ENCODE measurements at places on chromosomes 12 and 14. TPM values are rescaled to one million over a fixed set of nuclear protein-coding genes. Genes with fewer than 3 reads are reported as not detected.

- DNase-seq: no peak
Observed at GRCh38 chr14:68688872-68689371, 103.9 kb downstream of the ZFP36L1 start.

GRCh38 chr14:75738192-75738591, 77.1 kb downstream of the TTLL5 start:
- DNase-seq: no peak

DNA sequence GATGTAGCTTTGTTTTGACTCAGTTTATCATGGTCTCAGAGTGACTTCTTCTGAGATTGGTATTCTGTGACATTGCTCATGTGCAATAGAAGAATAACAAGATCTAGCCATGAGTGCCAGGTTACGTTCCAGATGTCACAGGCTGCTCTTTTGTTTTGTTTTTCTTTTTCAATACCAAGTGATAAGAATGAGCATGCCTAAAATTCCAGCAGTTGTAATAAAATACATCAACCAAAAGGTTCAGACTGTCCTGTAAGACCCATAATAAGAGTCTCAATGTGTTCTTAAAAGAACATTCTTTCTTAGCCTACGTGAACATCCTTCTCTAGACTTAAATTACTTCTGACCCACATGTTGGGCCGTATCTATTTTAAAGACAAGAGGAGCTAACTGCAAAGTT, 669.2 kb downstream of the DIO2 start:
- no peak for DNase-seq

DNA sequence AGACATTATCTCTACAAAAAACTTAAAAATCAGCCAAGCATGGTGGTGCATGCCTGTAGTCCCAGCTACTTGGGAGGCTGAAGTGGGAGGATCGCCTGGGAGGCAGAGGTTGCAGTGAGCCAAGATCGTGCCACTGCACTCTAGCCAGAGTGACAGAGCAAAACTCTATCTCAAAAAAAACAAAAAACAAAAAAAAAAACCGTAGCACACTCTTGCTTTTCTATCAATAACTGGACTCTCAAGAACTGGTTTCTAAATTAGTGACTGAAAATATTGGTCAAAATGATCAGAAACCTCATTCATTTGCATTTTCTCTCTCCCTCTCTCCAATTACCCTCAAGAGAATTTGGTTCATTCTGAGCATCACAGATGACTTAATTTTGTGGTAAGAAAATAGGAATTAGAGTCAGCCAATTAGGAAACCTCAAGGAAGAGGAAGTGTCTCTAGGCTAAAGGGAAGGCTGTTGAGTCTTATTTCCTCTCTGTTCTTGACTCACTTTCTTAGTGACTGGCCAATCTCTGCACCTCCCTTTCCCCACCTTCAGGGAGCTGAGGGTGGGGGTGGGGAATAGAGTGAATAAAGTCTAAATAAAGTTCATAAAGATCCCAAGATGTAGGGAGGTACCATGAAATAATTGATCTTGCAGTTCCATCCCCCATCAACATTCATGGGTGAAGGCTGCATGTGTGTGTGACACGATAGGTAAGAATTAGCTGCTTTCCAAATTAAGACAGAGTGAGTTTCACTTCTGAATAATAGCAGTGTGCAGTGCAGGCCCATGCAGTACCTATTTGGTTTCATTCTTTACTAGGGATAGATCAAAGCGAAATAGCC, 6.8 kb upstream of the PSMA6 start:
- DNase-seq: no peak

DNA sequence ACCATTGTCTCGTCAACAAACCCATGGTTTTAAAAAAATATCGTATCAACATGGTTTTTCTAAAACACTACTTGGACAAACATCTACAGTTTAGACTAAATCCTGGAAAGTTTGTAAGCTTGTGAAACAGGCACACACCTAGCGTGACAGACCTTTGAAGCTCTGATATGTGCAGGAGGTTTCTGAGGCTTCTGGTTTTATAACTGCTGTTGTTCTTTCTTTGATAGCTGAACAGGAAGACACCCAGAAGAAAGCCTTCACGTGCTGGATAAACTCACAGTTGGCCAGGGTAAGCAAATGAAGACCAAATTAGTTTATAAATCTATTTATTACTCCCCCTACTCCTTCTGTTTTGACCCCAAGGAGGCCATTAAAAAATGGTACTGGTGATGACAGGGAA, 87.6 kb downstream of the SYNE2 start:
- DNase-seq: no peak

Gene EML1
- total RNA-seq: 0.68 TPM

DNA sequence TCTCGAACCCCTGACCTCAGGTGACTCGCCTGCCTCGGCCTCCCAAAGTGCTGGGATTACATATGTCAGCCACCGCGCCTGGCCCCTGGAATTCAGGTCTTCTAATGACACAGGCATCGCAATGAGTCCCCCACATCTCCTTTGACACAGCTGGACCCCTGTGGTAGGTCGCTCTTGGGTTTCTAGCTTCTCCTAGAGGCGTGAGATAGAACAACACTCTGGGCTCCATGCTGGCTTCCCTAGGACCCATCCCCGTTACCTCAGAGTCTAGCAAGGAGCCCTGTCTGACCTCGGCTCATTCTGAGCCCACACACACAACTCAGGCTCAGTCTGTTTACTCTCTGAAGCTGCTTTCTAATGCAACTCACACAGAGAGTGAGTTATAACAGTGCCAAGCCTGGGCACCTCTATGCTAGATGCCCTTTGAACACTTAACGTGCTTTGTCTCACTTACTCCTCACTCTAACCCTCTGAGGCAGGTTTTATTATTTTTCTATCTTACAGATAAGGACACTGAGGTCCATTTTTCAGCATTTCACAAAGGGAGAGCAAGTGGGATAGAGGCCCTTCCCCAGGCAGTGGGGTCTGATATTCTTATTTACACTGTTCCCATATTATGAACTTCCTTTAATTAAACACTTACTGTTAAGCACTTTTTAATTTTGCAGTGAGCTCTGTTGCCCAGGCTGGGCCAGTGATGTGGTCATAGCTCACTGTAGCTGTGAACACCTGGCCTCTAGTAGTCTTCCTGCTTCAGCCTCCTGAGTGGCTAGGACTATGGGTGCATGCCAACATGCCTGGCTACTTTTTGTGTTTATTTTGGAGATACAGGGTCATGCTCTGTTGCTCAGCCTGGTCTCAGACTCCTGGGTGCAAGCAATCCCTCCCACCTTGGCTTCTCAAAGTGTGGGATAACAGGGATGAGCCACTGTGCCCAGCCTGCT, 40.6 kb upstream of the RBM19 start:
- no peak for DNase-seq

GRCh38 chr12:115541891-115542421, 735.5 kb downstream of the MED13L start:
- no peak for DNase-seq

Gene SMCO3
- total RNA-seq: not detected

DNA sequence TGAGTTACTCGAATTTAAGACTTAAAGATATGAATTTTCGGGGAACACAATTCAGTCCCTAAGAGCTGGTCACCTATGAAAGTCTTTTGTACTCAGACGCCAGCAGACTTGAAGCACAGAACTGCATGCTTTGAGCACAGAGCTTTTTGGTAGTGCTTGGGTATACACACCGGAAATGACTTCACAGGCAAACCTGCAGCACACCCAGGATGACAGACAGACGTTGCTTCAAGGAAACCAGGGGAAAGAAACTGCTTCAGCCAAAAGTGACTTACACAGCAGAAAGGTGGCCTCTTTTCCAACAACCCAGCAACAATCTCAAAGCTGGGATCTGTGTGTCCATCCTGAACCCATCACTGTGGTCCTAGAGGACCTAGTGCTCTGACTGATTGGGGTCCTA, 975.1 kb downstream of the AACS start:
- no peak for DNase-seq

GRCh38 chr12:66236969-66237368, 48.0 kb downstream of the IRAK3 start:
- DNase-seq: no peak

Gene SLC41A2
- total RNA-seq: 8.2 TPM

DNA sequence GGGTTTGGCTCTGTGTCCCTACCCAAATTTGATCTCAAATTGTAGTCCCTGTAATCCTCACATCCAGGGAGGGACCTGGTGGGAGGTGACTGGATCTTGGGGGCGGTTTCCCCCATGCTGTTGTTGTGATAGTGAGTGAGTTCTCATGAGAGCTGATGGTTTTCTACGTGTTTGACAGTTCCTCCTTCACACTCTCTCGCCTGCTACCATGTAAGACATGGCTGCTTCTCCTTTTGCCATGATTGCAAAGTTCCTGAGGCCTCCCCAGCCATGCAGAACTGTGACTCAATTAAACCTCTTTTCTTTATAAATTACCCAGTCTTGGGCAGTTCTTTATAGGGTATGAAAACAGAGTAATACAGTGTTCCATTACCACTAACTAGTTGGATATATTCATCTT, 10.3 kb upstream of the LRRC23 start:
- no peak for DNase-seq
